ENCODE measurements at places on chromosomes 7 and 10. TPM values are rescaled to one million over a fixed set of nuclear protein-coding genes. Genes with fewer than 3 reads are reported as not detected.

DNA sequence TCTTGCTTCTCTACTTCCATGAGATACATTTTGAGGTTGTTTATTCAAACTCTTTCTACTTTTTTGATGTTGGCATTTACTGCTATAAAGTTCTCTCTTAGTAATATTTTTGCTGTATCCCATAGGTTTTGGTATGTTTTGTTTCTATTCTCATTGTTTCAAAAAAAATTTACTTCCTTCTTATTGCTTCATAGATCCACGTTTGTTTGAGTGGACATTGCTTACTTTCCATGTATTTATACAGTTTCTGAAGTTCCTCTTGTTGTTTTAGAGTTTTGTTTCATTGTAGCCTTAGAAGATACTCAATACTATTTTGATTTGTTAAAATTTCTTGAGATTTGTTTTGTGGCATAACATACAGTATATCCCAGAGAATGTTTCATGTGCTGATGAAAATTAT lies 13.7 kb downstream of the TAS2R40 start:
- DNase-seq, result no peak

DNA sequence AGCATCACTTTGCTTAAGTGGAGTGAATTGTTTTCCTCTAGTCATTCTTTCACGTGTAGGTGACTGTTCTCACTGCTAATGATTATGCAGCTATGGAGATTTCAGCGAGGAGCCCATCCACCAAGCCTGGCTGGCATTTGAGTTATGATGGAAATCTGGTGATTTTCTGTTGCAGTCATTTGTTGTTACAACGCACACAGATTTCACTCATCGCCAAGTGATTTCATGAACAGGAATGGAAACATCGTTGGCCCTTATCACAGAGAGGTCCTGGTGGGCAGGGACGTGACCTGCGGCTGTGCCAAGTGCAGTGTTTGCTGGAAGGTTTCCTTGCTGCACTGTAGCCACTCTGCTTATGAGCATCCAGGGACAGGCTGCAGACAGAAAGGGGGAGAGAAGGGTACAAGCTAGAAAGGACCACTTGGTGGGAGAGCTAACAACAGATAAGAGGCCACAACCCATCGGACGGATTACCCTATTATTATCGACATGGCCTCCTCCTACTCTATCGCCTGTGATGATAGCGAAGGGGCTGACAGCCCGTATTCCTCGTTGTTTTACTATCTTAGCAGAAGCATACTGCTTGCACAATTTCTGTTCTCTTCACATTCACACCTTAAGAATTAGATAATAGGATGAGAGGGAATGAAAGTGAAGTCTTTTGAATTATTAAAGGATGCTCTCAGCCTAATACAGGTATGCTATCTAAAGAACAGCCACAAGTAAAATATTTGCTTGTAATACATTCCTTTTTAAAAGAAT lies 99.0 kb upstream of the PITRM1 start:
- DNase-seq, result no peak

GRCh38 chr10:64515970-64516699 lies 994.9 kb downstream of the REEP3 start:
- DNase-seq, result no peak

DNA sequence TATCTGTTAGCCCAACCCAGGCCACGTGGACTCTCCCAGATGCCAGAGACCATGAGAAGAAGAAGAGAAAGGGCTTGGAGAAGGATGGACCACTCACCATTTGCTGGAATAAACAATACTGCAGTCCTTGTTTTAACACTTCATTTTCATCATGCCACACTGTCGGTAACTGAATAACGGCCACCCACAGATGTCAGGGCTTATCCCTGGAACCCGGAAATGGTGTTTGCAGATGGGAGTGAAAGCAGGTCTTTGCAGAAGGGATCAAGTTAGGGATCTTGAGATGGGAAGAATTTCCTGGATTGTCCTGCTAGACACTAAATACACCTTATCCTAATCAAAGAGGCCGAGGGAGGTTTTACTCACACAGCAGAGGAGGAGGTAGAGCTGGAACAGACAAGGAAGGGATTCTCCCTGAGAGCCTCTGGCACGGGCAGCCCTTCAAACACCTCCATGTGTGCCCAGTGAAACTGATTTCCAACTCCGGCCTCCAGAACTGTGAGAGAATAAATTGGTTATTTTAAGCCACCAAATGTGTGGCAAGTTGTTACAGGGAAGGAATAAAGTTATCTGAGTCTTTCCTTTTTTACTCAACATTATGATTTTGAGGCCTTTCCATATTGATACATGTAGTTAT lies 56.3 kb upstream of the SFMBT2 start:
- no peak for DNase-seq

Gene CALN1
- total RNA-seq, result not detected

Gene TWIST1
- total RNA-seq, result 1.6 TPM

DNA sequence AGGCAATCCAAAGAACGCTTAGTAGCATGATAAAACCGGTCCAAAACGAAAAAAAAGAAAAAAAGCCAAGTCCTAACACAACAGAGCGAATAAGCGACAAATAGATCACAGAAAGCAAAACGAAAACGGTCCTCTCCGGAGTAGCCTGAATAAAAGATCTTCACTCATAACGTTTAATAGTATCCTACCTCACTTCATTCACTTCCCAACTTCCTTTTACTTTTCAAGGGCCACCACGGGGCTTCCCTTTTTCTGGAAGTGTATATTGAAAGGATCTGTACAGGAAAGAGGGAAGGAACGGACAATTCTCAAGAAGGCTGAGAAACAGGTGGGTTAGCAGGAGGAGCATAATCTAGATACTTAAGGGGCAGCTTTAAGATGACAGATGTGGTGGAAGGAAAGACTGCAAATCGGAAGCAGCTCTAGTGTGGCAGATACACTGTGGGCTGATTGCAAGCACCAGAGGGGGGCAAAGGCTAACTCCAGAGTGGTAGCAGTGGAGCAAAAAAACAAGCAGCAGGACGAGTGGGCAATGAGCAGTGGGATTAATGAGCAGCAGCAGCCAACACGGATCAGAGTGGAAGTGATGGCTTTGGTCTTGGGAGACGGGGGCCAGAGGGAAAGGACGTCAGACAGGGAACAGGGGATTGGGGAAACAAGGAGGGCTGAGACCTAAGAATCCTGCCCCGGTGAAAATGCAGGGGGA lies 866 bp downstream of the CNOT4 start:
- DNase-seq, result no peak

DNA sequence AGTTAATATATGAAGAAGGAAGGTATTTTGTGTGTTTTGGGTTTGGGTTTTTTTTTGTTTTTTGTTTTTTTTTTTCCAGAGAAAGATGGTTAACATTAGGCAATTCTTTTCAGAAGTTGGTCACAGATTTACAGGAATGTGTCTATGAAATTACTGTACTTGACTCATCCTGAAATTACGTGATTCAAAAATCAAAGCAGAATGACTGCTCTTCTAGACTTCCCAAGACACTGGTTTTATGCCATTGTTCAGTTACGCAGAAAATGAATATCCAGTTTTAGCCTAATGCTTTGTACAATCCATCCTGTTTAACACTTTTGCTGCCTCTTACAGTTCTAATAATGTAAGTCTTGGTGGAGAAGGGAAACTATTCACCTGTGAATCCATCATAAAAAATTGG lies 39.7 kb upstream of the CELF2 start:
- no peak for DNase-seq

GRCh38 chr10:121596689-121597503 lies 1.3 kb downstream of the FGFR2 start:
- DNase-seq, result peak; percentile 77

Gene GIMAP2
- total RNA-seq, result 6.2 TPM

Gene ANKRD30A
- not detected for total RNA-seq

Gene TAS2R41
- total RNA-seq, result not detected

DNA sequence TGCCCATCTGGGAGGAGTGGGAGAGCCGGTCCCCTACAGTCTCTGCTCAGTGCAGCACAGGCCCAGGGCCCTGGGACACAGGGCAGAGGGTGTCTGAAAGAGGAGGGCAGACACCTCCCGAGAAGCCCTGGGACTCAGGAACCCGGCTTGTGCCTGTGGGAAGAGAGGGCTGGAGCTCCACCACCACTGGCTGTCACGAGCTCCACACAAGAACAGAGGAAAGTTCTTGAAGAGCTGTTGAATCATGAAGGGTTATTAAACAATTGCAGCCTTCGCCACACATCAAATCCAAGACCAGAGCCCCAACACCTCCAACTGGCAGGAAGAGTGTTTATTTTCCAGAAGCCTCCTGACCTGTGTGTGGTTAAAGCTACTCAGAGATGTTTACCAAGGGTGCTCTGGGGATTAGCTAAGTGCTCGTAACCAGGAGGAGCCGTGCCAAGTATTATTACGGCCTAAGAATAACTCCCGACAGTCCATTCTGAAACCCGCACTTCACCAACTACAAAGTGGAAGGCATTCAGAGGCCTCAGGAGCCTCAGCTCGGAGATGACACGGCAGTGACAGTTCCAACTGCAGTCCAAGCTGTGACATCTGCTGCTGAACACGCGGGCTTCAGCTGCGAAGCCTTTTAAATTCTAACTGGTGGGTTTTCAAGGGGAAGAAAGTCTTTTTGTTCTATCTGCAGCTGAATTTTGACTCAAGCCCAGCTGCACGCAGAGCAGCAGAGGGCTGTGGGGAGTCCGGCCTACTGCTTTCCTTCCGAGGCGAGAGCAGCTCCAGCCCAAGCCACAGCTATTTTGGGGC lies 75.1 kb downstream of the MAD1L1 start:
- DNase-seq, result peak; percentile 52

Gene TRIM4
- total RNA-seq, result 6.2 TPM

Gene FAM221A
- total RNA-seq, result 2.6 TPM

Gene PDE6C
- not detected for total RNA-seq

DNA sequence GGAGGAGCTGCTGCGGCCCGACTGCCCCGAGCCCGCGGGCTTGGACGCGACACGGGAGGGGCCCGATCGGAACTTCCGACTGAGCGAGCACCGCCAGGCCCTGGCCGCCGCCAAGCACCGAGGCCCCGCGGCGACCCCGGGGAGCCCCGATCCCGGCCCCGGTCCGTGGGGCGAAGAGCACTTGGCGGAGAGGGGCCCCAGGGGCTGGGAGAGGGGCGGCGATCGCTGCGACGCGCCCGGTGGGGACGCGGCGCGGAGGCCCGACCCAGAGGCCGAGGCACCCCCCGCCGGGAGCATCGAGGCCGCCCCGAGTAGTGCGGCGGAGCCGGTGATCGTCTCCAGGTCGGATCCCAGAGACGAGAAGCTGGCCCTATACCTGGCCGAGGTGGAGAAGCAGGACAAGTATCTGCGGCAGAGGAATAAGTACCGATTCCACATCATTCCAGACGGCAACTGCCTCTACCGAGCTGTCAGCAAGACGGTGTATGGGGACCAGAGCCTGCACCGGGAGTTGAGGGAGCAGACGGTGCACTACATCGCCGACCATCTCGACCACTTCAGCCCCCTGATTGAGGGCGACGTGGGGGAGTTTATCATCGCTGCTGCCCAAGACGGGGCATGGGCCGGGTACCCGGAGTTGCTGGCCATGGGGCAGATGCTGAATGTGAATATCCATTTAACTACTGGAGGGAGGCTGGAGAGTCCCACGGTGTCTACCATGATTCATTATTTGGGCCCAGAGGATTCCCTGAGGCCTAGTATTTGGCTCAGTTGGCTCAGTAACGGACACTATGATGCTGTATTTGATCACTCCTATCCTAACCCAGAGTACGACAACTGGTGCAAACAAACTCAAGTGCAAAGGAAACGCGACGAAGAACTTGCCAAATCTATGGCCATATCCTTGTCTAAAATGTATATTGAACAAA lies 1.4 kb downstream of the OTUD1 start:
- peak; percentile 70 for DNase-seq

GRCh38 chr10:129956286-129956670 lies 7.8 kb downstream of the EBF3 start:
- DNase-seq, result no peak

Gene NKX2-3
- total RNA-seq, result not detected

Measured in Right ventricle myocardium inferior (tissue), 1 donor.